ENCODE measurements at places on chromosomes 1 and 21. TPM values are rescaled to one million over a fixed set of nuclear protein-coding genes. Genes with fewer than 3 reads are reported as not detected.

DNA sequence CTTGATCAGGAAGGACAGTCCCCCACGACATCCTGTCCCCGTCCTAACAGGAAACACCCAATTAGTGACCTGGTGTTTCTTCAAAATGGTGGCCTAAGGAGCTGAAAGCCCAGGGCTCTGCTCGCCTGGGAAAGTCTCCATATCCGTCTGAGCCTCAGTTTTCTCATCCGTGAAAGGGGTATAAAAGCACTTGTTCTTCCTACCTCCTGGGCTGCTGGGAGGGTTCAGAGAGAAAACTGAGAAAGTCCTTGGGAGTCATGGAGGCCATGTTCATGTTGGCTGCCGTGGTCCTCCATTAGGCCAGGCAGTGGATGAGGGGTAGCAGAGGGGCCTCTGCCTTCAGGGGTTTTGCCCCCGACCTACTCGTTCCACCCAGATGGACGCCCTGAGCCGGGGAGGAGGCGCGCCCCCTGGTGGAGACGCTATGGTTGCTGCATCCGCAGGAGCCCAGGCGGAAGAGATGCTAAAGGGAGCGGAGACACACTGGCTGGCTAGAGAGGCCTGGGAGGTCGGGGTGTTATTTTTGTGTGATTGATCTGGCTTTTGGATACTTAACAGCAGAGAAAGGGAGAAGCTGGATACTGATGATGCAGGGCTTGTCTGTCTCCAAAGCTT, 113.5 kb downstream of the PRDM2 start:
- DNase-seq = peak; percentile 66

GRCh38 chr1:12087797-12088314, 24.8 kb downstream of the TNFRSF8 start:
- peak; percentile 89 for DNase-seq

DNA sequence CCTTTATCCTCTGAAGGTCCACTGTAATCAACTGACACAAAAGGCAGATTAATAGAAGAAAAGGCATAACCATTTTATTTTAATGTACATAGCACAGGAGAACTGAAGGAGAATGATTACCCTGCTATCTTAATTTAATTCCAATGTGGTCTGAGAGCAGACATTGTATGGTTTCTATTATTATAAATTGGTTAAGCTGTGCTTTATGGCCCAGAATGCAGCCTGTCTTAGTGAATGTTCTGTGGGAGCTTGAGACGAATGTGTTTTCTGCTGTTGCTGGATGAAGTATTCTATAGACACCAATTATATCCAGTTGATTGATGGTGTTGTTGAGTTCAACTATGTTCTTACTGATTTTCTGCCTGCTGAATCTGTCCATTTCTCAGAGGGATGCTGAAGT, 25.0 kb upstream of the SLC2A1 start:
- no peak for DNase-seq

DNA sequence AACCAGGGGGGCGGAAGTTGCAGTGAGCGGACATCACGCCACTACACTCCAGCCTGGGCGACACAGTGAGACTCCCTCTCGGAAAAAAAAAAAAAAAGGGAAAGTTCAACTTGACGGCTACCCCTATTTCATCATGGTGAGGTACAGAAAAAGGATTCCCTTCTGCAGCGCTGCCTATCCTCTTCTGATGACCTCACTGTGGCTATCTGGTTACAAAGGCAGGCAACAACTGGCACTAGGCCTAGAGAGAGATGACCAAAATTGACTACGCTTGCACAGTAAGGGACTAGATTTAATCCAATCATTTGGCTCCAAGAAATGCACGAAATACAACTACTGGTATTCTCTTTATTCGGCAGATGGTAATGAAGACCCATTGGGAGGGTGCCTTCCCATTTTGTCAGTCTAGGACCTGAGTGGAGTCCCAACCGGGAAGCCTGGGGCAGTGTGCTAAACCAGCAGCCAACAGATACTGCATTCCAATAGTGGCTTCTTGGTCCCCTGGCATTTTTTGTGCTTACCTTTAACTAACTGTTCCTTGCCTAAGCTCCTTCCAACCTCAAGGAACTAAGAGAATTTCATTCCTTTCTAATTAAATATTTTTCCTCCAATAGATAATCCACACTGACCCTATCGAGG, 36.6 kb downstream of the ITPKB start:
- no peak for DNase-seq

DNA sequence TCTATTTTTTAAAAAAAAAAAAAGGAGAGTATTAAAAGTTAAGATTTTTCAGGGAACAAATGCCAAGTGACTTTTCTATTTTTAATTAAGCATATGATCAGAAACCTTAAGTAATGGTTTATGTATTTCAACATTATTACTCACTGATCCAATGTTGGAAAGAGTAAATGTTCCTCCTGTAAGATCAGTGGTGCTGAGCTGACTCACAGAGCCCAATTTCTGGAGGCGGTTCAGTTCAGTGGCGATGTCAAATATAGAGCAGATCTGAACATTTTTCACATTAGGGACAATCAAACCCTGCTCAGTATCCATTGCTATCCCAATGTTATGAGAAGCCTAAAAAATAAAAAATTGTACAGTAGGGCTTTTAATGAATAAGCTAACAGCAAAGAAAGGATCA, 28.2 kb upstream of the LRRC39 start:
- no peak for DNase-seq

DNA sequence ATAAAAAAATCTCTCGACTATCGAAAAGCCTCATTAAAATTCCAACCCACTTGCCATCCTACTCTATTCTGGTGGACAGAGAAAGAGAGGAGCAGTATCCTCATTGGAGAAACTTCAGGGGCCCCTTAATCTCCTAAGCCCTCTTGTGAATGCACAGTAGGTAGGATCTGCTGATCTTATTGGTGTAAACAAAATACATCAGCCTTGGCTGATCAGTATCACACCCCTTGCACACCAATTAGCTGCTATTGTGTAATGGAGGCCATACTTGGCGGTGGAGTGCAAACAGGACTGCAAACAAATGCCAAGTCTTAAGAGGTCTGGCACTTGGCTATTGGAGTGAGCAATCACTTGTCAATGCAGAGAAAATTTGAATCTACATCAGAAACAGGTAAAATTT, 15.7 kb downstream of the VCAM1 start:
- no peak for DNase-seq

DNA sequence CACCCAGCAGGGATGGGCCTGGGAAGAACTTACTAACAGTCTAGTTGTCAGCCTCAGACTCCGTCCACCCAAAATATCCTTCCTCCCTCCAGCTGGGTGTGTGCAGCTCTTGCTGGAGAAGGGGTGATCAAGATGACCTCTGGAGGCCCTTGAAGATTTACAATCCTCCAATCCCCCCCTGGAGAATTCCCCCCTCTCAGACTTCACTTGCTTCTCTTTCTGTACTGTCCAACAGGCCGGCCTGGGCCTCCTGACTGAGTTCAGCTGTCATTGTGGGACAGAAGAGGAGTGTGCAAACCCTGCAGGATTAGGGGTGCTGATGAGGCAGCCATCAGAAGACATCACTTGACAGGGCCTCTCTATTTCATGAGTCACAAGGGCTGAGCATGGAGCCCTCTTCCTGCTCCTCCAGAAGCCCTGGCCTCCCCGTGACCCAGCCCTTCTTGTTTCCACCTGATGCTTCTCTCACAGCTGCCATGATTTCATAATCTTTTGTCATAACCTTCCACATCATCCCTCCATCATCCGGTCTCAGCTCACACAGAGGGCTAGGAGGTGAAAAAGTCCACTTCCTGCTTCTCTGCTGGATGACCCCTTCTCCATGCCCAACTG, 17.5 kb upstream of the IGFN1 start:
- DNase-seq = no peak

DNA sequence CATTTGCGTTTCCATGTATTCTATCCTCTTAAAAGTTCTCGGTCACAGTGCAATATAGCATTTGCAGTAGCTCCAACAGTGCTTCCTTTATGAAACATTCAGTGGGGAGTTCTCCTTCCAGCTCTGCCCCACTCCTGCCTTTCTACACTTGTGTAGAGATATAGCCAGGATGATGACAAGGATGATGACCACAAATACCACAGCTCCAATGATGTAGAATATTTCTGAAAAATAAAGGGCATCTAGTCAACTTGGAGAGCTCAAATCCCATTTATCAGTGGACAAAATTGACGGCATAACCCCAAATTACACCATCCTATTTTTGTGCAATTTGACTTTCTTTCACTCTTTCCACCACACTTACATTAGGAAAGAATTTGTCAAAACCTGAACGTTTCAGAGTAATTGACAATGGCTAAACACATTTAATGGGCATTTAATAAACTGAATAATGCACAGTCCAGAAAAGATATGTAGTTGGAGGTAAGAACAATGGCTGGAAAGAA, 11.1 kb downstream of the F3 start:
- DNase-seq = no peak

DNA sequence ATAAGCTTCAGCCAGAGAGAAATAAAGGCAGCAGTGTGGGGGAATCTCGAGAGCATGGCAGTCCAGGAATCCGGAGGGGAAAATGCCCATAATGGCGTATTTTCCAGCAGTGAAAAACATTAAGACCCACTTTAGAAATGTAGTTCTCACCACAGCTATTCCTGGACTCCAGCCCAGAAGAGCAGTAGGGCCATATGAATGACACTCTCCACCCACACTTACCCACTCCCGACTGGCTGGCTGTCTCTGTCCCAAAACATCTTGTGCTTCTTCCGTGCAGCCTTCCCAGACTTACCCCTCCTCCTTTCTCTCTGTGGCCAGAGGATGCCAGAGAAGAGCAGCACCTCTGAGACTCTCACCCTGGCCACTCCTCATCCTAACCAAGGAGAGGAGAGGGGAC, 56.4 kb downstream of the TRABD2B start:
- no peak for DNase-seq

- DNase-seq = peak; percentile 74
These were observed 191.8 kb upstream of the SAMSN1 start for GRCh38 chr21:14737922-14738321.

- no peak for DNase-seq
These were observed 571.8 kb upstream of the ADGRL2 start for GRCh38 chr1:81228926-81229325.

DNA sequence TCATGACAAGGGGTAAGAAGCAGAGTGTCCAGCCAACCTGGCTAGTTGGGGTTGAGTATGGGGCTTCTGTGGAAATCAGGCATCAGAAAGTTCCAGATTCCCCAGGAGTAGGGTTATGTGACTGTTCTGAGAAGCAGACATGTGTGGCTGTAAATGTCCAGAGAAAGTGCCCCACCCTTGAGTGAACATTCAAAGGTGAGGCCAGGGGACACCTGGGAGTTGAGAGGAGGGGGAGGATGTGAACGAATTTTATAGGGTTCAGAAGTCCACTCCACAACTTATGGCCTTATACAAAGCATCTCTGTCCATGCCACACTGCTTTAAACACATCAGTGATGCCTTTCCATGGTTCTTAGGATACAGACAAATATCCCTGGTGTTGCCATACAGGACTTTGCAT, 133.3 kb downstream of the IGSF21 start:
- no peak for DNase-seq

- no peak for DNase-seq
These were observed 24.2 kb upstream of the CDC14A start for GRCh38 chr1:100328133-100328532.

- DNase-seq = no peak
These were observed 87.9 kb upstream of the HMCN1 start for GRCh38 chr1:185646202-185646683.

- no peak for DNase-seq
These were observed 97.9 kb upstream of the ETV3 start for GRCh38 chr1:157236072-157236471.

- no peak for DNase-seq
These were observed 68.8 kb downstream of the DDAH1 start for GRCh38 chr1:85396194-85396593.

- DNase-seq = no peak
These were observed 233.3 kb upstream of the COA6 start for GRCh38 chr1:234139966-234140365.

DNA sequence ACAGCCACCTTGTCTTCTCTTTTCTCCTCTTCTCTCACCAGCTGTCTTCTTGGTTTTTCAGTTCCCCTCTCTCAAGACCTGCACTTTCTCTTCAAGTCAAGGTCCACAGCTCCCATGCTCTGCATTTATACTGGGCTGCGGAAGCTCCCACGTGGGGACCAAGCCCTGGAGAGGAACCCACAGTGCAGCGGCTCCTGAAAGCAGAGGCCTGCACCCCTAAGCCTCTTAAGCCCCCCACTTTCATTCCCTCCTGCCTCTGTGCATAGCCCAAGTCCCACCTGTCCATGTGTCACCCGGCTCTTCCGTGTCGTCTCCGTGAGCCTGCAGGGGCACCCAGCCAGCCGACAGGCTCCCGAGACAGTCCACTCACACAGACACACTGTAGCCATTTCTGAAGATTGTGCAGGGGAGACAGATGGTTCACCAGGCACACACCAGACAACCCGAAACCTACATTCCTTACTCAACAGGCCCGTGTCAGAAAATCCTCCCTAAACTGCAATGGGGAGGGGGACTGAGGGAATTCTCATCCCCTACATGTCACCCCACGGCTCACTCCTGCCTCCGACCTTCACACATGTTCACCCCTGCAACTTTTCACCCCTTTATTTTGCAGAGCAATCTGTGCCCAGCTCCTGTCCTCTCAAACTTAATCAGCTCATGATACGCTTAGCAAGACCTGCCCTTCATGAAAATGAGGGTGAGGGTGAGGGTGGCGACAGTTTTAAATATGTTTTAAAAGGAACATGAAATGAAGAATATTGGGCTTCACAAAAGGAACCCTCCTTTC, 6.3 kb downstream of the MX2 start:
- no peak for DNase-seq

GRCh38 chr1:23923592-23924499, 10.7 kb upstream of the CNR2 start:
- DNase-seq = no peak

PTGER3 gene
- 158 TPM for total RNA-seq

SCAMP3 gene
- 134 TPM for total RNA-seq

TMEM183A gene
- 93.0 TPM for total RNA-seq

SMYD2 gene
- 14.0 TPM for total RNA-seq

RCSD1 gene
- 30.9 TPM for total RNA-seq

AXDND1 gene
- not detected for total RNA-seq

ODR4 gene
- 23.7 TPM for total RNA-seq

CD84 gene
- total RNA-seq = 3.8 TPM

PTPN22 gene
- total RNA-seq = 24.6 TPM

ACOT11 gene
- total RNA-seq = 0.33 TPM

CD34 gene
- total RNA-seq = not detected
